Stimulated activated CD4-positive, alpha-beta T cell treated with anti-CD3 and anti-CD28 coated beads, TNF-alpha, amount 100 ng/mL, for 1 hour (primary cell): ENCODE measurements at places on chromosomes 5 and 9.

- no peak for DNase-seq
Observed at GRCh38 chr5:10278658-10279279, 28.7 kb downstream of the CCT5 start.

- no peak for DNase-seq
Observed at GRCh38 chr9:94850540-94851434, 124.3 kb downstream of the AOPEP start.

DNA sequence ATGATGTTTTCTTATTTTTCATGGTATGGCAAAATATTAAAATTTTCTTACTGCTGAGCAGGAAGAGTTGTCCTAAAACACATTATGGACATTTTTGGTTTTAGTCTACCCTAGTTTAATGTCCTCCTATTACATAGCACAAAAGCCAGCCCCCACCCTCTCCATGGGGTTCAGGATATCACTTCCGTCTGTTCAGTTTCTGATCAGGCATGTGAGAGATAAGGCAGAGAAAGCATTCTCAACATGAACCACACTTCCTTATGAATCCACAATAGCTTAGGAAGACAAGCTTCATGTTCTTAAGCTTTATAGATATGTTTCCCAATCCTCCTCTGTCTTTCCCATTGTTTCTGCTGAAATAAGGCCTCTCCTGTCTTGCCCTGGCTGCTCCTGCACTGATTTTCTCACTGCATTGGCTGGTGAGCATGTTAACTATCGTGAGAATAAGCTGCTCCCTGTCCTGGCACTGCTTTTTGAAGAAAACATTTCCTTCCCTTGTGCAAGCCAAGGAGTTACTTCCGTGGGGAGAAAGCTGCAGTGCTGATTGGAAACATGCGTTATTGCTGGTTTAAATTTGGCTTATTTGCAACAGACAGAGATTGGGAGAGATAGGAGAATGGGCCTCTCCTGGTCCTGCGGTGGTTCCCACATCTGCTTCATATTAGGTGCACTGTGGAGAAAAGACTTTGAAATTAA, 260.3 kb upstream of the RPS23 start:
- no peak for DNase-seq

DNA sequence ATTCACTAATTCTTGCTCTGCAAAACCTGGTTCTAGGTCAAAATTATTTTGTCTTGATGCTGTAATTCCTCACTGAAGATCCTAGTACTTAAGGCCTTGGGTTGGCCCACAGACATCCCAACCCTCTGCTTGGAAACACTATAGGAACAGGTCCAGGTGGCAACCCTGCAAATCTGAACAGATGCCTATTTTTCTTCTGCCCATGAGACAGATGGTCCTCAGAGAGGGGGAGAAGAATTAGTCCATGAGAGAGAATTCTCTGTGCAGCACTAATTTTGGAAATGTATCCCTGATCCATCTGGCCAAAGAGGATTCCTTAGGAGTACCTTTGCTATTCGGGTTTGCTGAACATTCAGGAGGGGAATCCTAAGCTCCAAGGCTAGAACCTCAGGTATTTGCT, 156.3 kb downstream of the ELAVL2 start:
- no peak for DNase-seq

DNA sequence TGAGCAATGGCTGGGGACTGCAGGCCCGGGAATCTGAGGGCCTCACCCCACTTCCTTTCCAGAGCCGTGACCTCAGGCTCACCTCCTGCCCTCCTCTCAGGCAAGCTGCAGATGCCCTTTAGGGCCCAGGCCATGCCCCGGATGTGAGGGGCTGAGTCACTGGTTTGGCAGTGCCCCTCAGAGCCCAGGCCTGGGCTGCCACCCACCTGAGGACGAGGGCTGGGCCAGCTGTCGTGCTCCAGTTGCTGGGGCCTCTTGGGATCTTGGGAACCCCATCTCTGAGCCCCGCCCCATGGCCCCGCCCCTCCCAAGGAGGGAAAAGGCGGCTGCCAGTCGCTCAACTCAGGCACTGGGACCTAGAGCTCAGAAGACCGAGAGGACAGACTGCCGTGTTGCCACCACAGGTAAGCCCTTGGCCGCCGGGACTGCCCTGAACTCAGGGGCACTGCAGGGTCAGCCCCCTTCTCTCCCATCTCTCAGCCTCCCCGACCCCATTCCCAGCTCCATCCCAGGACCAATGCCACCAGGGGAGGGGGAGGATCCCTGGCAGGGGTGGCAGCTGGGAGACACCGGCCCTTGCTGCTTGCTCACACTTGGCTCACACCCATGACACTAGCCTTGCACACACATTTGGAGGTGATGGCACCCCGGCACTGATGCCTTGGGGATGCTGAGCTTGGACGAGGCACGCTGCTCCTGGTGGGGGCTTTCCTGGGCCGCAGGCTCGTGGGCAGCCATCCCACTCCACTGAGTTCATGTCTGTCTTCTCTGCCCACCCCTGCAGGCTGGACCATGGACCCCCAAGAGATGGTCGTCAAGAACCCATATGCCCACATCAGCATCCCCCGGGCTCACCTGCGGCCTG, at the start of gene CYSRT1:
Gene CYSRT1, plus strand, starts transcription at position 345 of the 865 bp plus-strand sequence. Its CDS starts 448 bp downstream, at position 793.
- no peak for DNase-seq

- DNase-seq: no peak
Observed at GRCh38 chr5:40578501-40579451, 100.9 kb upstream of the PTGER4 start.

GRCh38 chr5:2330325-2331130, 420.9 kb downstream of the IRX2 start:
- no peak for DNase-seq

DNA sequence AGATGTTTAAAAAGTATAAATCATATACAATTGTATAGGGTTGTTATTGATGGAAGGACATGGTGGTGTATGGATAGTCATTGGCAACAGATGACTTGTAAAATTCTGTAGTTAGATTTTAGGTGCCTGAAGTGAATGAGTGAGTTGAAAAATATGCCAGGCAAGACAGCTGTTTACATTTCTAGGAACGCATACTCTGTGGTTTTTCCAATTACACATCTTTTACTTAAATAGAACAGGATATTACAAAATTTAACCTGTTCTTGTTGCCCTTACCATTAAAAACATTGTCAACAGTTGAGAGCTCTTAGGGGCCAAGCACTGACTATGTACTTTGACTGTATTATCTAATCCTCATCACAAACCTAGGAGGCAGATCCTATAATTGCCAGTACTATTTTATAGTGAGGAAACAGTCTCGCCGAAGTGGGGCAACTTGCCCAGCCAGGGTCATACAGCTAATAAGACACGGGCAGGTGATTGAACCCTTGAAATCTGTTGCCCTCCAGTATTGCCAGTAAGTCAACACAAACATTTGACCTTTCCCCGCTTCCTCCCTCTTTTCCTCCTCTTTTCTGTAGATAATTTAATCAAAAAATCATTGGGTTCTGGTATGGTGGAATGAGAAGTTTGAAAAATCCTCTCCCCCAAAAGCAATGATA, 88.6 kb downstream of the MACROH2A1 start:
- DNase-seq: no peak

- DNase-seq: no peak
Observed at GRCh38 chr5:30894811-30895210, 298.7 kb upstream of the CDH6 start.

- DNase-seq: no peak
Observed at GRCh38 chr5:80668016-80668969, 13.5 kb upstream of the DHFR start.
